ENCODE measurements at places on chromosomes 16 and 17.
A peak's percentile ranks its signal among the peaks of the same experiment; 100 is the strongest.

- DNase-seq: no peak
Observed at GRCh38 chr17:73939806-73940205, 263.7 kb upstream of the RPL38 start.

- DNase-seq: no peak
Observed at GRCh38 chr16:79587897-79588296, 12.6 kb downstream of the MAF start.

DNA sequence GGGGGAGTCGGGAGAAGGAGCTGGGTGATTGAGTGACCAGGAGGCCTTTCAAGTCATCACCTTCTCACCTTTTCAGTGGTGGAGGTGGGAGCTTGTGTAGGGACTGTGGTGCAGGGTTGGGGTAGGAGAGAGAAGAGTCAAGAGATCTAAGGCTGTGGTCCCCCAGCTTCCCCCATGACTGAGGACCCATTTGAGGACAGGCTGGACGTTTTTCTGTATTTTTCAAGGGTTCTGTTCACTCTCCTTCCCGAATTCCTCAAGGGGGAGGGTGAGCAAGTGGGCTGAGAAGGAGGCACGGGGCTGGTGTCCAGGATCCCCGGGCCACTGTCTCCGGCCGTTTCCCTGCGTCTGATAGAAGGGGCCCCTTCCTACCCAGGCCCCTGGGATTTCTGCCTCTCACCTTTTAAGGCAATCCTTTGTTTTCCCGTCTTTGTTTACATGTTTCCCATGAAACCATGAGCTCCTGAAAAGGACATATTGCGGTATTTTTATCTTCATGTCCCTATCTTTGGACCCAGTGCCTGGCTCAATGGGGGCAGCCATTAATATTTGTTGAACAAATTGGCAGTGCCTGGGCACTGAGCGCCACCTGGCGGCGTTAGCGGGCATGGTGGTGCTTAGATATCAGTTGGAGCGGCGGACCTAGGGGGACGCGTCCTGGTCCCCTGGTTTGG lies 9.2 kb upstream of the CD300A start:
- DNase-seq: peak; percentile 70

- DNase-seq: no peak
Observed at GRCh38 chr17:77320485-77321256, 179.9 kb downstream of the SEC14L1 start.

DNA sequence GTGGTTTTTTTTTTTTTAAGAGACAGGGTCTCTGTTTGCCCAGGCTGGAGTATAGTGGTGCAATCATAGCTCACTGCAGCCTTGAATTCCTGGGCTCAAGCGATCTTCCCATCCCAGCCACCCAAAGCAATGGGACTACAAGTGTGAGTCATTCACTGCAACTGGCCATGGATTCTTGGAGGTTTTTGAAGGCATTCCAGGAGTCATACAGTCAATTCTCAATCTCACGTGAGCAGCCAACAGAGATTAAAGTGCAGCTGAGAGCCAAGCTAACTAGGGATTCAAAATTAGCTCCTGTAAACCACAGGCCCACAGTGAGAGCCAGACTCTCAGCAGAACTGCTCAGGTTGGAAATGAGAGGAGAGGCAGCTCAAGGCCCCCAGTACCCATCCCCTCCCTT lies 30.2 kb downstream of the XPO6 start:
- DNase-seq: no peak

GRCh38 chr17:78746263-78746948 lies 35.7 kb downstream of the CYTH1 start:
- DNase-seq: no peak

- no peak for DNase-seq
Observed at GRCh38 chr16:75983741-75984381, 257.6 kb upstream of the CPHXL start.

- no peak for DNase-seq
Observed at GRCh38 chr17:38358586-38359513, 7.2 kb downstream of the SOCS7 start.

DNA sequence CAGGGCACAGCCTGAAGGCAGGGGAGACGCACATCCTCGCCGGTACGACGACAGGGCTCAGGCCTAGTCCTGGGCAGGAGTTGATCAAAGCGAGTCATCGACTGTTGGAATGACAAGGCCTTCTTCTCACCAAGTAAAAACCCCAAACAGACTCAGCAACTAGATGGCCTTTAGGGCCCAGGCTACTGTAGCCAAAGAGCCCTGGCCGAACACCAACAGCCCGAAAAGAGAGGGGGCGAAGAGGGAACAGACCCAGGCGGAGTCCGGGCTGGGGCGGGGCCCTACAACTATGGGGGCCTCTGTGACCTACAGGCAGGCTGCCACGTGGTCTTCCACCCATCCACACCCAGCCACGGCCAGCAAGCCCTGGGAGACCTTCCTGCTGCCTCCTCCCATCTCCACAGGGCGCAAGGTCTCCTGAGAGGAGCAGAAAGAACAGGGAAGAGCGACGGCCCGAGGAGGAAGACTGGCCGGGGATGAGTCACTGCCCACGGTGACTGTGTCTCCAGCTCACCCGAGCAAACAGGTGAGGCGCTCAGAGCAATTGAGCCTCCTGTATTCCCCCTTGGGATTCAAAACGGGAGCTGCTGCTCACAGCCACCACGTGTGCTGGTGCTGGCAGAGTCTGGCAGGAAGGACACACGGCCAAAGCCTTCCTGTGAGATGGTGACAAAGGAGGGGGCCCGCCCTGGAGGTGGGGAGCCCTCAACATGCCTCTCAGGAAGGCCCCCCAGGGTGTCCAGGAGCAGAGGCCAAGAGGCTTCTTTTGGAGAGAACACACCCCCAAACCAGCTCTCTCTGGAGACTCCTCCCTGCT lies 17.7 kb downstream of the SLC16A3 start:
- DNase-seq: no peak

DNA sequence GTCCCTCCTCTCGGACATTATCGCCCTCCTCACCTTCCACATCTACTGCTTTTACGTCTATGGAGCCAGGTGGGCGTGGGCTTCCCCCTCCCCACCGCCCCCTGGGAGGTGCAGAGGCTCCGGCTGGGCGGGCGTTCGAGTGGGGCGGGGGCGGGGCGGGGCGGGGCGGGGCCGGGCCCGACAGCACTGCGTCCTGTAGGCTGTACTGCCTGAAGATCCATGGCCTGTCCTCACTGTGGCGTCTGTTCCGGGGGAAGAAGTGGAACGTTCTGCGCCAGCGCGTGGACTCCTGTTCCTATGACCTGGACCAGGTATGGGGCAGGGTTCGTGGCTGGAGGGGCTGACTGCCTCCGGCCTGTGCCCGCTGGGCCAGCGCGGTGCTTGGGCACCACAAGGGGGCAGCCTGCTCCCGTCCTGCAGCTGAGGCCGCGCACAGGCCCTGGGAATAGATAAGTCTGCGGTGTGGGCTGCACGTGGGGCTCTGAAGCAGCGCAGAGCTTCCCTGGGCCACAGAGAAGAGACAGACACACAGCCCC lies 9.2 kb downstream of the PIGQ start:
- peak; percentile 64 for DNase-seq

- no peak for DNase-seq
Observed at GRCh38 chr17:43839670-43840108, 6.7 kb upstream of the MPP3 start.

DNA sequence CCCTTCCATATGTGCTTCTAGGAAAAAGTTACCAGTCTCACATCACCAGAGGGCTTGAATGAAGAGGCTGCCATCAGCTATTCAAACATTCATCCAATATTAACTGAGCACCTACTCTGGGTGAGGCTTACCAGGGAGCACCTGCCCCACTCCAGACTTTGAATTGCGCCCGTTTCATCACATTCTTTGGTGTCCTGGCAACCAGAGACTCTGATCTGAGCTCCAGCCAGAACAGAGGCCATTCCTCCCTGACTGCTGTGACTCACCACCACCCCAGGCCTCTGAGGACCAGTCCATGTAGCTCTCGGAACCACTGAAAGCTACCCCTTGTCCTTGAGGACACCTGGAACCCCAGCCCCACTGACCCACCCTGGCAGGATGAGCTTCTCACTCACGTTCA lies at the start of gene C16orf96:
Gene C16orf96, plus strand, starts transcription at position 229 of the 400 bp plus-strand sequence. Its CDS starts 150 bp downstream, at position 379.
- DNase-seq: no peak

- no peak for DNase-seq
Observed at GRCh38 chr17:37194208-37194607, 181.6 kb upstream of the C17orf78 start.

GRCh38 chr16:79182616-79183015 lies 417.9 kb downstream of the MAF start:
- no peak for DNase-seq

- DNase-seq: peak; percentile 62
Observed at GRCh38 chr17:29140631-29141513, 39.3 kb downstream of the MYO18A start.

- no peak for DNase-seq
Observed at GRCh38 chr17:7818026-7818425, 16.0 kb upstream of the KDM6B start.

- DNase-seq: no peak
Observed at GRCh38 chr16:2881783-2882649, 999 bp upstream of the FLYWCH2 start.

DNA sequence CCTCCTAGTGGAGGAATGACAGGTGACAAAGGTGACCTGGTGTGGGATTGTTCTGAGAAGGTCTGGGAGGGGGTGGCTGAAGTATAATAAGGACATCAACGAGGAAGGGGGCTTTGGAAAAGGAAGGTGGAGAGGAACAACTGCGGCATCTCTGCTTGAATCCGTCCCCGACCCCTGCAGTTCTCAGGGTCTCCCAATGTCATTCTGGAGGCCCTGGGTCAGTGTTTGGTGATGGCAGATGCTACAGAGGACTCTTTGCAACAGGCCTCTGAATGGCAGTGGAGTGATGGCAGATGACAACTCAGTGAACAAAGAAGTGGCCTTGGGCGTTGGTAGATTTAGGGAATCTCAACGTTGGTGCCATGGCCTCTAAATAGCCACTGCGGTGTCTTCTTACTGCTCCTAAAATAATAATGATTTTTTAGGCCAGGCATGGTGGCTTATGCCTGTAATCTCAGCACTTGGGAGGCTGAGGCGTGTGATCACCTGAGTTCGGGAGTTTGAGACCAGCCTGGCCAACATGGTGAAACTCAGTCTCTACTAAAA lies 1.3 kb downstream of the ENGASE start:
- no peak for DNase-seq

DNA sequence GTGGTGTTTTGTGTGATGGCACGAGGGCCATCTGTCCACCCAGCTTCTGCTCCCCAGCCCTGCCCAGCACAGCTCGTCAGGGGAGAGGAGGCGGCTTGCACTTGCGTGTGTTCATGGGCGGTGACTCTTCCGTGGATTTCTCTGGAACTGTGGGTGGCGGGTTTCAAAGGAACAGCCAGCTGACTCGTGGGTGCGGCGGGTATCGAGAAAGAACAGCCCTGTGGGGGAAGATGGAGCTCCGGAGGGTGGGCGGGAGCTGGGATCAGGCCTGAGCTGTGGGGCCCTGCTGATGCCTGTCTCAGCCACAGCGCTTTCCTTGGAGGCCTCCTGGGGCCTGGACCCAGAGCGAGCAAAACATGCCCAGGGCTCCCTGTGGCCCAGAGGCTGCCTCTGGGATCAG lies 13.2 kb downstream of the NAGPA start:
- no peak for DNase-seq

DNA sequence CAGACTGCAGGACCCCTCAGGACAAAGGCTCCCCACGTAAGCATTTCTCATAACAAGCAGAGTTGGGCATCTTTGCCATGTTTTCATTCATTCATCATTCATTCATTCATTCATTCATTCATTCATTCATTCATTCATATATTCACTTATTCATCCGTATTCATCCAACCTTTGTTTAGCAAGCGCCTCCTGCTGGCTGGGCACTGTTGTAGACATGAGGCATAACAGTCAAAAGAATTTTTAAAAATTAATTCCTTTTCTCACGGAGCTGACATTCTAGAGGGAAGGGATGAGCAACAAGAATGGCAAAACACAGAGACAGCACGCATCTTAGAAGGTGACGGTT lies 351.7 kb upstream of the TNRC6C start:
- no peak for DNase-seq

GRCh38 chr16:67170168-67170948 lies at the start of gene NOL3:
Gene NOL3, plus strand, starts transcription at chr16:67170538.
- no peak for DNase-seq

- DNase-seq: no peak
Observed at GRCh38 chr16:3120435-3120834, 8.0 kb downstream of the ZNF205 start.
